Endothelial cell of umbilical vein (primary cell): ENCODE measurements at places on chromosomes 12 and 14. TPM values are rescaled to one million over a fixed set of nuclear protein-coding genes. Genes with fewer than 3 reads are reported as not detected.

Gene GARIN6
- total RNA-seq = not detected in 2 replicates

Gene ASCL1
- not detected in 2 replicates for total RNA-seq

Gene RND1
- 4.0 and 4.4 TPM in 2 replicates for total RNA-seq

Gene AQP6
- not detected in 2 replicates for total RNA-seq

Gene ACTR6
- total RNA-seq = 23.2 and 24.7 TPM in 2 replicates

Gene IFNG-AS1
- total RNA-seq = not detected in 2 replicates

Gene POTEG
- not detected in 2 replicates for total RNA-seq

Gene DHRS2
- total RNA-seq = 0.44 TPM in 1 of 2 replicates, not detected in the other

Gene KLRG1
- 2.8 and 4.4 TPM in 2 replicates for total RNA-seq

Gene RERG
- not detected in 2 replicates for total RNA-seq

Gene STXBP6
- total RNA-seq = not detected in 2 replicates

Gene CLBA1
- total RNA-seq = 5.3 and 5.6 TPM in 2 replicates

Gene SLC35E3
- 9.9 and 13.8 TPM in 2 replicates for total RNA-seq

Gene INHBC
- total RNA-seq = not detected in 2 replicates

Gene KRT82
- total RNA-seq = not detected in 2 replicates

Gene CLEC2A
- total RNA-seq = not detected in 2 replicates

Gene MSRB3
- 59.3 and 63.7 TPM in 2 replicates for total RNA-seq

Gene TRIM9
- not detected in 2 replicates for total RNA-seq

Gene ART4
- total RNA-seq = 7.8 and 12.5 TPM in 2 replicates

Gene RPL41
- total RNA-seq = 3,212 and 3,428 TPM in 2 replicates

Gene RTL1
- not detected in 2 replicates for total RNA-seq

Gene DTD2
- total RNA-seq = 10.8 and 14.4 TPM in 2 replicates

Gene CAPZA3
- total RNA-seq = not detected in 2 replicates

Gene CCNB1IP1
- 35.5 and 38.9 TPM in 2 replicates for total RNA-seq

Gene TRHDE
- total RNA-seq = not detected in 2 replicates

Gene GPRC5D
- not detected in 2 replicates for total RNA-seq

Gene CS
- 296 and 312 TPM in 2 replicates for total RNA-seq

Gene FGF23
- not detected in 2 replicates for total RNA-seq

Gene LRRIQ1
- total RNA-seq = 0.20 and 0.21 TPM in 2 replicates

Gene UNG
- 45.4 and 46.7 TPM in 2 replicates for total RNA-seq

Gene BLTP3B
- total RNA-seq = 16.0 and 17.9 TPM in 2 replicates

Gene FIGNL2
- total RNA-seq = 2.4 and 2.5 TPM in 2 replicates

Gene TCP11L2
- total RNA-seq = 15.3 and 18.7 TPM in 2 replicates

Gene KRT75
- total RNA-seq = not detected in 2 replicates

Gene SERPINA12
- total RNA-seq = not detected in 2 replicates

Gene TAS2R31
- total RNA-seq = 3.2 and 4.3 TPM in 2 replicates

Gene KRT83
- total RNA-seq = not detected in 2 replicates

Gene SIX1
- 0.40 and 0.55 TPM in 2 replicates for total RNA-seq

Gene CTSG
- total RNA-seq = not detected in 2 replicates

Gene GSG1
- not detected in 2 replicates for total RNA-seq

Gene CCDC198
- total RNA-seq = not detected in 2 replicates

Gene NINJ2
- 0.75 and 1.4 TPM in 2 replicates for total RNA-seq

Gene PKP2
- 6.5 and 9.1 TPM in 2 replicates for total RNA-seq

Gene EML1
- 33.0 and 47.8 TPM in 2 replicates for total RNA-seq

Gene KCNH3
- total RNA-seq = 0.13 and 0.18 TPM in 2 replicates

Gene CHD8
- 86.7 and 94.3 TPM in 2 replicates for total RNA-seq

Gene OSGEP
- total RNA-seq = 39.1 and 41.8 TPM in 2 replicates

Gene TAS2R50
- total RNA-seq = 1.5 and 1.6 TPM in 2 replicates

Gene APOF
- total RNA-seq = not detected in 2 replicates

Gene FSCB
- not detected in 2 replicates for total RNA-seq

Gene PLCZ1
- not detected in 2 replicates for total RNA-seq

Gene ACSS3
- total RNA-seq = 0.53 and 0.86 TPM in 2 replicates

Gene MANSC1
- 56.5 and 65.0 TPM in 2 replicates for total RNA-seq

Gene FZD10
- not detected in 2 replicates for total RNA-seq

Gene RNASE1
- 182 and 216 TPM in 2 replicates for total RNA-seq

Gene TCL1B
- total RNA-seq = not detected in 2 replicates

Gene TCL1A
- not detected in 2 replicates for total RNA-seq

Gene OR4K5
- total RNA-seq = not detected in 2 replicates

Gene IL31
- not detected in 2 replicates for total RNA-seq

Gene LRTM2
- not detected in 2 replicates for total RNA-seq
